Activated CD8-positive, alpha-beta memory T cell treated with anti-CD3 and anti-CD28 coated beads for 1 hour (primary cell): ENCODE measurements at places on chromosomes 6 and 20.
A peak's percentile ranks its signal among the peaks of the same experiment; 100 is the strongest.

DNA sequence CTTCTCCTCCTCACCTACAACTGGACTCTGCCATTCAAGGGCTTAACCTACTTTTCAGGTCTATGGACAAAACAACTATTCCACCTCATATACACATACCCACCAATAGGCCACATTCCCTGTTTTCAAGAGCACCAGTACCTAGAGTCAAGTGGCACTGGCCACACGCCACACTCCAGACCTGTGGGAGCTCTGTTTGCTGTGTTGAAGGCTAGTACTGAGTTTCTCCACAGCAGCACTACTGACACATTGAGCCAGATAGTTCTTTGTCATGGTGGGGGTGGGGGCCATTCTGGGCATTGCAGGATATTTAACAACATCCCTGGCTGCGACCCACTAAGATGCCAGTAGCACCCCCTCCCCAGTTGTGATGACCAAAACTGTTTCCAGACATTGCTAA is 84.1 kb downstream of the RALGAPA2 start:
- DNase-seq, result no peak

DNA sequence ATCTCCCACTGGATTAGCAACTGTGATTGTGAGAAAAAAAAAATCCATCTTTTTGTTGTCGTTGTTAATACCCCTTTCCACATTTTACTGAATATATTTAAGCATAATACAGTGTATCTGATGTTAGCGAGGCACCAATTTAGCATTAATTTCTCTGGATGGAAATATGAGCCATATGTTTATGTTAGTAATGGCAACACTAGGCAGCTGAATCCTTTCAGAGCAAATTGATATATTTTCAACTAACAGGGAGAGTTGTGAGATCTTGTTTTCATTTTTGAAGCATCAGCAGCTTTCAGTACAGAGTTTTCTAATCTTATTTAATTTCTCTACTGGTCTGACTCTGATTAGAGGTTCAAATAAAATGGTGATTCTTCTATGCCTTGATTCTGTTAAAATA is 84.8 kb upstream of the HDAC2 start:
- no peak for DNase-seq

- peak; percentile 19 for DNase-seq
These were observed 764 bp downstream of the ZNF292 start for GRCh38 chr6:87155842-87156815.

DNA sequence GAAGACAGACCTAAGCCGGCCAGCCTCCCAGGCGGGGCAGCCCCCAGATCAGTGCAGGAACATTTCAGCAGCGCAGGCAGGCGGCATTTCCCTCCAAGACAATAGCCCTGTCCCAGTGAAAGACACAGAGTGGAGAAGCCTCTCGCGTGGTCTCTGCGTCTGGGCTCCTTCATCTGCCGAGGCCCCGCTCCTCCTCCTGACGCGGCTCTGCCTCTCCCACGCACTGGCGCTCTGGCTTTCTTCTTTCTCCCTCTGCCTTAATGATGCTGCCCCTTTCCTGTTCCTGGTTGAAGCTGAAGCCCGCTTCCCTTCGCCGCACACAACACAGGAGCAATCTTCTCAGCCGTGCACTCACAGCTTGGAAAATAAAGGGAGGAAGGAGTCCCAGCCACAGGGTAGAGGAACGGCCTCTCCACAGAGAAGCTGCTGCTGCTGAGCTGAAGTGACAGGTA is 347.5 kb downstream of the CDH4 start:
- DNase-seq, result no peak

DNA sequence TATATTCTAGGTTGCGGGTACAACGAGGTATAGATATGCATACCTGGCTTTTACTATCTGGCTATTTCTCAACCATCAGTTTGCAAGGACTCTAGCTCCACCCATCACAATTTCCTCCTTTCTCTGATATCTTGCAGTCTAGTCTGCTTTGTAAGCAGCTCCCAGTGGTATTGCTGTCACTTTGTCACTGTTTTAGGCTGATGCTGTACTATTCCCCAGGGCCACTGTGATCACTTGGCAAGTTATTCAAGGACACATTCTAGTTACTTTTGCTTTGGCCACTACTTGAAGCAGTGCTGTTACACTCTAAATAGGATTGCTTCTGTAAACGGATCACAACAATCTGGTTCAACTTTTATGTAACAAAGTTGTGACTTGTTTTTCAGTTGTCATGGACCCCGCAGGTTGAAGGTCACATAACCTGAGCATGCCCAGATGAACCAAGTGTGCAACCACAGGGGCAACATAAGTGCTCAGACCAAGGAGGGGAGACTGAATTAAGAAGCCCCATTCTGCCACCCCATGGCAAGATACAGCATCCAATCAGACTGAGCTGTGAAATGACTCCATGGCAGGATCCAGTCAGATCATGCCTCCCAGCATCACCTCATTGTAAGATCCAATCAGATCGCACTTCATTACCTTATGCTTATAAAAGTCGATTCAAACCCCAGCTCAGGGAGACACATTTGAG is 588.4 kb upstream of the CITED2 start:
- no peak for DNase-seq

GRCh38 chr20:23350904-23351838 is 580 bp downstream of the NXT1 start:
- no peak for DNase-seq

DNA sequence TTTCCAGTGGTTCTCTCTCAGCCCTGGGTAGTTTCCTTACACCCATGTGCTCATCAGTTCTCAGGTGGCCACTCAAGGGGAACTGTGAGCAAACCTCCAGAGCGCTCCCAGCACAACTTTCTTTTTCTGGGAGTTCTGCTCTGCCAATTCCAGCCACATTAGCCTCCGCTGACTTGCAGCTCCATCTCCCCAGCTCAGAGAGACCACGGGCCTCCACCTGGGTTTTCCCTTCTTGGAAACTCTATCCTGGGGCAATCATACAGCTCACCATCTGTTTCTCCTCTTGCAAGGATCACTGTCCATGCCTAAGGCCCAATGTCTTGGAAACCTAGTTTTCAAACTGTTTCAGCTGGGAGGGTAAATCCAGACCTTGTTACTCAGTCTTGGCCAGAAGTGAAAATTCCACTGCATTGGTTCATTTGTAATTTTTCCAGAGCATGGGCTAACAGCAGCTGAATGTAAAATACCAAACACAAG is 129.9 kb downstream of the EYA2 start:
- no peak for DNase-seq

GRCh38 chr6:125512621-125513020 is 210.9 kb upstream of the HDDC2 start:
- DNase-seq, result no peak

GRCh38 chr6:157867981-157868380 is 44.9 kb downstream of the SNX9 start:
- no peak for DNase-seq

- DNase-seq, result no peak
These were observed 184.5 kb downstream of the KIF16B start for GRCh38 chr20:16388731-16389130.

DNA sequence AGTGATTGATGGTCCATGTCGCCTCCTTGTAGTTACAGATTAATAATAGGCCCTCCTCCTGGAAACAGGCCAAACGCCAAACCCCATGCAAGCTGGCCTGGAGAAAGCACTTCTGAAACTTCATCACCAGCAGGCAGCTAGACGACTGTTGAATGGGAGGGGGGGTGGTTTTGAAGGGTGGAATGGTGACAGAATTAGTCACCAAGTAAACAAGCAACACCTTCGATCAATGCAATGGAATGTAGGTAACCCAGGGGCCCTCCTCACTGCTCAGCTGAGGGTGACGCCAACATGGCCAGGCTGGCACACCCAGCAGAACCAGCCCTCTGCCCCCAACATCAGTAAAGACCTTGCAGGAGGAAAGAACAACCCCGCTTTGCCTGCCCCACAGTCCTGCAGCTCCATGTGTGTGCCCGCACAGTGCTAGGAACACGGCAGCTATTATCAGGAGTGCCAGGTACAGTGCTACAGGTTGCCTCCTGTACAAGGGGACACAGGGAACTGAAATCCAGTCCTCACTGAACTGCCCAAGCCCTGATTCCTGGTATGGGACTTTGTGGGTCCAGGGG is 2.7 kb downstream of the BCAS1 start:
- DNase-seq, result no peak

DNA sequence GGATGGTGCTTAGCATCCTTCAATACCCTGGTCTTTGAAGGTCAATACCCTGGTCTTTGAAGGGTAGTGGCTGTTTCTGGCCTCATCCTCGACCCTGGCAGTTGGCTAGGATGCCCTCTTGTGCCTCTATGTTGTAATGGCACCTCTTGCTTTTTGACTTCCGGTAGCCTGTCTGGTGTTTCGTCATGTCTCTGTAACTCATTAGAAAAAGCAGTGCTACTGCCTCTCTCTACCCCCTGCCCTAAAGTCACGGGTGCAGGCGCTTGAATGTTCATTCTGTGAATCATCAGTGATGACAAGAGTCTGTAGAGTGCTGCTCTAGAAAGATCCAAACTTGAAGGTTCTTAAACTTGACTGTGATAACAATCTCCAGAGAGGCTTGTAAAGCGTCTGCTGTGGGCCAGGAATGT is 28.3 kb downstream of the RSPO4 start:
- no peak for DNase-seq

GRCh38 chr6:68892452-68892851 is 257.4 kb downstream of the ADGRB3 start:
- no peak for DNase-seq

DNA sequence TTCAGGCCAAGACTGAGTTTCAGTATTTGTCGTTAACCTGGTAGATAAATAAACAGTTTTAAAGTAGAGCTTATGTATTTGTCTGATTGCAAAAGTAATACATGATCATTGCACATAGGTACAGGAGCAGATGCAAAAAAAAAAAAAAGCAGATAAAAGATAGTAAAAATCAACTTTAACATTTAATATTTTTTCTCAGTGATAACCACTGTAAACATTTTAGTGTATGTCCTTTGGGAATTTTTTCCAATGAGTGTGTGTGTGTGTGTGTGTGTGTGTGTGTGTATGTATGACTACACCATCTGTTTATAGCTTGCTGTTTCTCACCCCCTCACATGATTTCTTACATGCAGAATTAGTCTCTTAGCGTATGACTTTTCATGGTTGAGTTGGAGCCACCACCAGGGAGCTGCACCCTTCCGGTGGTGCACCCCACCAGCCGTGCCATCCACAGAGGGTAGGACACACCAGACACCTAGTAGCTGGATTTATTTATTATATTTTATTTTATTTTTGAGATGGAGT is 26.3 kb downstream of the WRNIP1 start:
- no peak for DNase-seq

GRCh38 chr6:3139090-3139903 is 18.0 kb downstream of the TUBB2A start:
- DNase-seq, result no peak

DNA sequence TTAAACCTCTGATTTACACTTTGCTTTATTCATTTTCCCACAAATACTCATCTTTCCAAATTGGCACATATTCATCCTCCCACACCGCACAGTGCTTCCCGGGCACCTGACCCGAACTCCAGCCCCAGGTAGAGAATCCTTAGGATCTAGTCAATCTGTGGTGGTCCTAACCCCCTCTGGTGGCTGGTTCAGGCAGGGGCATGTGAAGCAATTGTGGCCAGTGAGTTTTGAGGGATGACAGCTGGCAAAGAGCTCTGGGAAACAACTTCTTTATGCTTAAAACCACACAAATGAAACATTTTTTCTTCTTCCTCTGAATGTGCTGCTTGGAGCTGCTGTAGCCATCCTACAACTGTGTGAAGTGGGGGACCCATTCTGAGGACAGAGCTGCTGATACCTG is 54.7 kb downstream of the ELOVL5 start:
- no peak for DNase-seq

- no peak for DNase-seq
These were observed 566.4 kb upstream of the MAN1A1 start for GRCh38 chr6:119915971-119916370.

DNA sequence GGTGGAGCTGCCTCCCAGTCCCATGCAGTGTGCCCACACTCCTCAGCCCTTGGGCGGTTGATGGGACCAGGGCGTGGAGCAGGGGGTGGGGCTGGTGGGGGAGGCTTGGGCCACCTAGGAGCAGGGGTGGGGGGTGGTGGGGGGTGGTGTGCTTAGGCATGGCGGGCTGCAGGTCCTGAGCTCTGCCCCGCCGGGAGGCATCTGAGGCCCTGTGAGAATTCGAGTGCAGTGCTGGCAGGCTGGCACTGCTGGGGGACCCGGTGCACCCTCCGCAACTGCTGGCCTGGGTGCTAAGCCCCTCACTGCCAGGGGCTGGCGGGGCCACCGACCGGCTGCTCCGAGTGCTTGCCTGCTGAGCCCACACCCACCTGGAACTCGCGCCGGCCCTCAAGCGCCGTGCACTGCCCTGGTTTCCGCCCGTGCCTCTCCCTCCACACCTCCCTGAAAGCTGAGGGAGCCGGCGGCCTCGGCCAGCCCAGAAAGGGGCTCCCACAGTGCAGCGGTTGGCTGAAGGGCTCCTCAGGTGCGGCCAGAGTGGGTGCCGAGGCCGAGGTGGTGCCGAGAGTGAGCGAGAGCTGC is 59.6 kb upstream of the PRL start:
- no peak for DNase-seq

DNA sequence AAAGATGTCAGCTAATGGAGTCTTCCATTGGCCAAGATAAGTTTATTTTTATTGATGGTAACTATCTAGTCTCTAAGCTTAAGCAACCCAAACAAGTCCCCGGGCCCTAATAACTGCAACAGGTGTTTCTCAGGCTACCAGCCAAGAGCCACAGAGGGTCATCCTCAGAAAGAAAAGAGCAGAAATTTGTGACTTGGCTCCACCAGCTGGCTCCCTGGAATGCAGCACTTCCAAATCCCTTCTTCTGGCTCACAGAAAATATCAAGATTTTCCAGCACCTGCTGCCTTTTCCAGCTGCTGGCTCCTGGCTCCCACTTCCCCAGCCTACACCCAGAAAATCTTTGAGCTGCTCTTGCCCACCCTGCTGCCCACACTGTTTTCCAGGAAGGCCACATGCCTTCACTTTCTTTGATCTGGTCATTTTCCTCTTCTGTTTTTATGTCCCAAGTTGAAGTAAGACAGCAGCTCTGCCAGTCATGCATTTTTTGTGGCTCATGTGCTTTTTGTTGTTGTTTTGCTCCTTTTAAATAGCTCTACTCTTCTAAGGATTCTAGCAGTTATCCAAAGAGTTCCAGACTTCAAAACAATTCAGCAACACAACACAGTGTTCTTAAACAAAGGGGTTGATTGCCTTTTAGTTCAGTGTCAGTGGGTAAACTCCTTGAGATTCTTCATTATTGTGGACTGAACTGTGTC is 151.0 kb upstream of the SMLR1 start:
- DNase-seq, result no peak
